Temporal lobe (tissue), 4 donors: ENCODE measurements at places on chromosomes 5 and 9. TPM values are rescaled to one million over a fixed set of nuclear protein-coding genes. Genes with fewer than 3 reads are reported as not detected.

Gene RHOBTB3
- total RNA-seq, result 135 TPM

Gene OR13F1
- not detected for total RNA-seq

Gene PKD2L2
- total RNA-seq, result under 0.01 TPM

Gene PNPLA7
- 0.74 TPM for total RNA-seq

Gene TRIM36
- total RNA-seq, result 79.2 TPM

Gene PDGFRB
- 19.4 TPM for total RNA-seq

Gene PCDHGA11
- 19.7 TPM for total RNA-seq

Gene PHPT1
- 45.7 TPM for total RNA-seq

Gene FAM200C
- 21.1 TPM for total RNA-seq

Gene ANGPTL2
- 3.7 TPM for total RNA-seq

Gene OR2V1
- not detected for total RNA-seq

Gene SH3TC2
- 0.49 TPM for total RNA-seq

Gene TOR2A
- total RNA-seq, result 6.4 TPM

Gene TAF1L
- 0.25 TPM for total RNA-seq

Gene PDE4D
- total RNA-seq, result 143 TPM

Gene TAL2
- 9.6 TPM for total RNA-seq

Gene PCDHAC1
- total RNA-seq, result 28.3 TPM

Gene TLX3
- not detected for total RNA-seq
